Epithelial cell of proximal tubule (primary cell): ENCODE measurements at places on chromosomes 11 and 22. TPM values are rescaled to one million over a fixed set of nuclear protein-coding genes. Genes with fewer than 3 reads are reported as not detected.

DNA sequence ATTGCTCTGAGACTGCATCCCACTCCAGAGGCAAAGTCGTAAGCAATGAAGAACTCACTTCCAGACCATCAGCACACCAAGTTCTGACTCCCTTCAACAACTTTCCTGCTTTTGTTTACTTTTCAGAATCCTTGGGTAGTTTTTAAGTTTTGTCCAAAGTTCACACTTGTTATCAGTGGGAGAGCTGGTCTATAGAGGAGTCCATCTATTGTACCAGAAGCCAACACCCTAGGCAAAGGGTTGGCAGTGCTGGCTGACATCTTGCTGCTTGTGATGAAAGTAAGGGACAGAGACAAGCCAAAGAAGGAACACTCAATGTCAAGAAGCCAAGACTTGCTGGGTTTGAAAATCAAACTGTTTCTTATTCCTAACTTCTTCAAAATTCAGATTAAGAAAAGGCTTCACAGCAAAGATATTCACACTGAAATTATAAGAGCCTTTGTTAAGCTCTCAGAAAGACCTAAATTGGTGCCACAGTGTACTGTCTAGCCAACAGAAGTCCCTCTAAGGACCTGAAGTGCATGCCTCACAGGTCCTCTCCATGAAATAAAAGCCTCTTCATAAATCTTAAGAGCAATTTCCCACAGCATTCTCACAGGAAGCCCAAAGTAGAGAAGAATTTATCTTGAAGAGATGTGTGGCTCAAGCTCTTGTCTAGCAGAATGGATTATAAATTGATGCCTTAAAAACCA, 21.5 kb upstream of the LINC01488 start:
- DNase-seq: no peak

GRCh38 chr22:19546680-19547079, 22.5 kb upstream of the CLDN5 start:
- DNase-seq: no peak

DNA sequence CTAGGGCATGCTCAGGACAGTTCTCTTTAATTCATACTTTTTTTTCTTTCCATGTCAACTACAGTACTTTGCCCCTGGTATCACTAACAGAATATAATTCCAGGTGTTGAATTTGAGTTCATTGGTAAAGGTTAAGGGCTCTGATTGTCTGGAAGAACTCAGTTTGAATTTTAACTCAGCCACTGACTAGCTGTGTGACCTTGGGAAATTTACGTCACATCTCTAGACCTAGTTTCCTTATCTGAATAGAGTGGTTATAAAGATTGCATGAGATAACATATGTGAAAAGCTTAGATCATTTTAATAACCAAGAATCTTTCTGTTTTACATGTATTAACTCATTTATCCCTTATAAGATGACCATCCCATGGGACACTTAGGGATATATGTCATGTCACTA, 15.8 kb upstream of the ZC3H12C start:
- no peak for DNase-seq

- DNase-seq: no peak
These were observed 59.5 kb upstream of the SCUBE2 start for GRCh38 chr11:9150926-9151325.

- no peak for DNase-seq
These were observed 104.2 kb upstream of the HSD17B12 start for GRCh38 chr11:43576320-43576802.

GRCh38 chr22:39128508-39128907, 24.0 kb downstream of the CBX7 start:
- DNase-seq: no peak

GRCh38 chr11:18618342-18619025, 15.7 kb downstream of the SPTY2D1 start:
- DNase-seq: no peak

- no peak for DNase-seq
These were observed 150.2 kb downstream of the TYR start for GRCh38 chr11:89327885-89328284.

- no peak for DNase-seq
These were observed 81.4 kb upstream of the GRK3 start for GRCh38 chr22:25482868-25483639.

DNA sequence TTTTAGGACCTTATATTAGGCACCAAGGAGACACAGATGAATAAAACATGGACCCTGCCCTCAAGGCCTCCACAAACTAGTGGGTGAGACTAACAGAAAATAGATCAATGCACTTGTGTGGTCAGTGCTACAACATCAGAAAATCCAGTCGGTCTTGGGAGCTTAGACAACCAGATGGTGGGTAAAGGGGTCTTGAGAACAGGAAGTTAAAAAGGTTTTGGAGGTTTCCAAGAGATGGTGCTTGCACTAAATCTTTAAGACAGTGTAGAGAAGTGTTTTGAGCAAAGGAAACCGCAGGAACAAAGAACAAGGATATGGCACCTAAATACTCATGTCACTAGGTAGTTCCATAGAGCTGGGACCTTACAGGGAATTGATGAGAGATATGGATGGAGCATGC, 56.2 kb downstream of the GALNT18 start:
- no peak for DNase-seq

- no peak for DNase-seq
These were observed 21.5 kb downstream of the C22orf23 start for GRCh38 chr22:37931893-37932389.

GRCh38 chr11:64107303-64107702, 58.6 kb downstream of the MACROD1 start:
- no peak for DNase-seq

DNA sequence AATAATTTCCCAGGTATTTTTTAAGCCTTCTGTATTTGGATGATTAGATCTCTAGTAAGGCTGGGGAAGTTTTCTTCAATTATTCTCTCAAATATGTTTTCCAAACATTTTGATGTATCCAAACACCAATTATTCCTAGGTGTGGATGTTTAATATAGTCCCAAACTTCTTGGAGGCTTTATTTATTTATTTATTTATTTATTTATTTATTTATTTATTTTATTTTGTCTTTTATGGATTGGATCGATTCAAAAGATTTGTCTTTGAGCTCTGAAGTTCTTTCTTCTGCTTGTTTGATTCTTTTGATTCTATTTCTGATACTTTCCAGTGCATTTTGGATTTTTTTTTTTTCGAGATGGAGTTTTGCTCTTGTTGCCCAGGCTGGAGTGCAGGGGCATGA, 2267.9 kb upstream of the RAG2 start:
- no peak for DNase-seq

- DNase-seq: peak; percentile 16
These were observed 901 bp upstream of the PARVA start for GRCh38 chr11:12376259-12377081.

GRCh38 chr11:33935005-33935404, 43.1 kb upstream of the LMO2 start:
- DNase-seq: no peak

DNA sequence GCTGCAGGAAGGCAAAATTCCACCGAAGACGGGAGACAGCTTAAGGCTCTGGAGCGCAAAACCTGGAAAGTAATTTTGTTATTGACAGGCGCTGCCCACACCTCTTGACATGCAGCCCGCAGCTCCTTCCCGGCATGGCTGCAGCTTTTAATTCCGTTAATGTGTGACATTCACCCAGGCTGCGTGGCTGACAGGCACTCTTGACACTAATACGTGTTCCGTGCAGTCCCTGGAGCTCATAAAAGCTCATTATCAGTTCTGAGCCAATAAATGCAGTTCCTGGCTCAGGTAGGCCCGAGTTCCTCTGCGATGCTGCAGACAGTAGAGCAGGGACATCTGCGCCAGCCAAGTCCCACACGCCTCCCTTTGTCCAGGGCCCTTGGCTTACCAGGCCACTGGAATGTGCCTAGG, 34.8 kb downstream of the TSPAN18 start:
- DNase-seq: no peak

GRCh38 chr11:66247801-66248200, 20.6 kb upstream of the RAB1B start:
- no peak for DNase-seq

- no peak for DNase-seq
These were observed 17.9 kb downstream of the SWAP70 start for GRCh38 chr11:9681583-9682372.

DNA sequence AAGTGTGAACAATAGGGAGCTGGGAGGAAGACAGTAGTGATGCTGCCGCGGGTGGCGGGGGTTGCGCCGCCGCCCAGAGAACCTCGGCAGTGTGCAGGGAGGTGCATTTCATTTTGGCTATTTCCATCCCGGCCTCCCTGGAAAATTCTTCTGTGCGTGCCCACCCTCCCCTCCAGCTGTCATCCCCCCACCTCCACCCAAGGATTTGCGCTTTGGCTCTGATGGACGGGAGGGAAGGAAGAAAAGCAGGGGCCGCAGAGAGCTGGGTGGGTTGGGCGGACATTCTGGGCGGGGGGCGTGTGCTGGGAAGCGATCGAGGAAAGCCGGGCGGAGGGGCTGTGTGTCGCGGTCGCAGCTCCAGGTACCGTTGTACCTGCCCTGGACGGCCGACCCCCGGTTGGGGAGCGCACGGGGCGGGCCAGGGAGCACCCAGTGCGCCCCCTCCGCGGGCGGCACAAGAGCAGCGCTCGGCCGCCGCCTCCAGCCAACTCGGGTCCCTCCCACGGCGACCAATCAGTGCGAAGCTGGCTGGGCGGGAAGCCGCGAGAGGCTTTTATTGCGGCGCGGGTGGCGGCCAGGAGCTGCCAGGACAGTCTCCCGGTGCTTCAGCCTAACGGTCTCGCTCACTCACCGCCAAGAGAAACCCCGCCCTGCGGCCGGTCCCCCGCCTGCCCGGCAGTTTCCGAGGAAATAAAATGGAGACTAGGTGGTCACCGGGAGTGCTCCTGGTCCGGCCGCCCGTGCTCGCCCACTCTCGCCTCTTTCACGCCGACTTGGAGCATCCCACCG, 1.6 kb downstream of the NCAM1 start:
- no peak for DNase-seq

DNA sequence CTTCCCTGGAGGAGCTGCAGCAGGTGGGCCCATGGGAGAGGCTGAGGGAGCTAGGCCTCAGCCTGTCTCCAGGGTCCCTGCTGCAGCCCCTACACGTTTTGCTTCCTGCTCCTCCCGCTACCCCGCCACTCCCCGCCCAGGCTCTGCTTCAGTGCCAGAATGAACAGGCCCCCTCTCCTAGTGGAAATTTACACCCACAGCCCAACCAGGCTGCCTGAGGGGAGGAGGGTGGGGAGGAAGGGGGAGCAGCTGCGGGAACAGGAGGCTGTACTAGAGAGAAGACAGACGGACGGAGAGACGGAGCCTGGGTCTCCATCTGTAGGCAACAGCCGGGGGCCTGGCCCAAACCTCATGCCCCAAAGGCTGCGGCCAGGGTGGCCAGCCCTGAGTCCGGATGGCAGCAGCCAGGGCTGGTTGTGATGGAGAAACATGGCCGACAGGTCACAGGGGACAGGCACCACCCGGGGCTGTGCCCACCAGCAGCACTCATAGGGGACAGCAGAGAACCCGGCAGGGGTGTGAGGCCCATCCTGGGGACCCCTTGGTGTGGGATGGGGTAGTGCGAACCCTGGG, 20.6 kb downstream of the FLRT1 start:
- DNase-seq: no peak

GRCh38 chr11:47442514-47442913, 6.4 kb downstream of the RAPSN start:
- no peak for DNase-seq

DNA sequence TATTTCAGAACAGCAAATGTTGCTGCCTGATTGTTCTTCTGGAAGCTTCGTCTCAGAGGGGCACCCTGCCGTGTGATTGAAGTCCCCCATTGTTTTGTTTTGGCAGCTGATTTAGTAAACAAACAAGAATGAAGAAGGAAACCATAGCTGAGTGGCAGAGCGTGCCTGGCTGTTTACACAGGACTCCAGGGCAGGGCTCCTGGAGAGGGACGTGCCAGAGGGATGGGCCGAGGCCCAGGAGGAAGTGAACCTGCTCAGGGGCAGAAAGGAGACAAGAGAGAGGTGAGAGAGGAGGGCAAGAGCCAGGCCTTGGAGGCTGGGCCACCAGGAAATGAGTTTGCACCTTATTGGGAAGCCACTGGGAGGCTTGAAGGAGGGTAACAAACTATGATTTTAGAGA, 85.5 kb upstream of the B3GAT1 start:
- DNase-seq: no peak

DNA sequence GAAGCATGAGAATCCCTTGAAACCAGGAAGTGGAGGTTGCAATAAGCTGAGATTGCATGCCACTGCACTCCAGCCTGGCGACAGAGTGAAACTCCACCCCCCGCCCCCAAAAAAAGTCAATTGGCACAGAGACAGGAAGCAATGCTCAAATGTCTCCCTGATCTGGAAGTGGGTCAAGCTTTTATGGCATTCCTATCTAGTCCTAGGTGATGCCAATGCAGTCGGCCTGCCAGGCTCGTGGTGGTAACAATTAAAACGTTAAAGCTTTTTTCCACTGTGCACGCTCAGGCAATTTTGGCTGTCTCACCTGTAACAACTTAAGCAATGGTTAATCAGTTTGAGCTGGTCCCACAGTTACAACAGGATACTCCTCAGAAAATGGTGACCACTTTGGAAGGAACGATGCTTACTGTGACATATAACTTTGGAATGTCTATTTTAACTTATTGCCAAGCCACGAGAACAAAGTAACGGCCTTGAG, 18.9 kb upstream of the PISD start:
- no peak for DNase-seq

- DNase-seq: no peak
These were observed 1150.1 kb downstream of the BRD1 start for GRCh38 chr22:48677621-48678020.

GRCh38 chr22:19713650-19714311, 522 bp upstream of the SEPTIN5 start:
- DNase-seq: no peak

- DNase-seq: no peak
These were observed 145.0 kb upstream of the ARHGAP20 start for GRCh38 chr11:110856996-110857812.

GRCh38 chr11:130642994-130643393, 194.5 kb downstream of the ADAMTS15 start:
- DNase-seq: no peak

Gene C22orf31
- not detected in 2 replicates for total RNA-seq

Gene OR8D4
- not detected in 2 replicates for total RNA-seq

Gene KRTAP5-4
- total RNA-seq: not detected in 2 replicates

Gene LRP4
- 2.8 and 5.0 TPM in 2 replicates for total RNA-seq

Gene ART5
- 0.51 and 1.6 TPM in 2 replicates for total RNA-seq

Gene CASP12
- total RNA-seq: not detected in 2 replicates

Gene SLC25A17
- total RNA-seq: 16.3 and 29.6 TPM in 2 replicates

Gene UBQLNL
- 0.06 TPM in 1 of 2 replicates, not detected in the other for total RNA-seq

Gene AQP11
- 0.58 and 1.0 TPM in 2 replicates for total RNA-seq

Gene SLC7A4
- 0.29 and 1.8 TPM in 2 replicates for total RNA-seq
